ENCODE measurements at places on chromosomes 5 and 9.

DNA sequence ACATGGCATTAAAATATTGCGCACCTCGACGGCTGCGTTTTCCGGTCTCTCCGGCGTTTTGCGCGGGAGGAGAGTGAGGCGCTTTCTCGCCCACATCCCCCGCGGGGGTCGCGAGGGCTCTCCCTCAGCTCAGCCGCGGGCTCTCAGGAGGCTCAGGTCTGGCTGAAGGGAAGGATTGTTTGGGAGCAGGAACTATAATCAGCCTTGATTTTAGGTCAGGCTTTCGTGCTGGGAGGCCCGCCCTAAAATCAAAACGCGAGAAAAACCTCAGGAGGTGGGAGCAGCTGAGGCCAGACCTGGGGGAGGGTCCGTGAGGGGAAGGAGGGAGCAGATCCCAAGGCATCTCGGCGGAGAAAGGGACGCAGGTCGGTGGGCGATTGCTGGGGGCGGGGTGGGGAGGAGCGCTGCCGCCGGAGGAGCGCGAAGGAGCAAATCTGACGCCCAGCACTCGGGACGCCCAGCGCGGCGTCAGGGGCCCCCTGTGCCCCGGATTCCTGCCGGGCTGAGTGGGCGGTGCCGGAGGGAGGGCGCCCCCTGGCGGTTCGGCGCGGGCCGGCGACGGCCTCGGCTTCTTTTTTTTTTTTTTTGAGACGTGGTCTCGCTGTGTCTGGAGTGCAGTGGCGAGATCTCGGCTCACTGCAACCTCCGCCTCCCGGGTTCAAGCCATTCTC lies 18.7 kb upstream of the RNF130 start:
- DNase-seq, result peak; percentile 64

DNA sequence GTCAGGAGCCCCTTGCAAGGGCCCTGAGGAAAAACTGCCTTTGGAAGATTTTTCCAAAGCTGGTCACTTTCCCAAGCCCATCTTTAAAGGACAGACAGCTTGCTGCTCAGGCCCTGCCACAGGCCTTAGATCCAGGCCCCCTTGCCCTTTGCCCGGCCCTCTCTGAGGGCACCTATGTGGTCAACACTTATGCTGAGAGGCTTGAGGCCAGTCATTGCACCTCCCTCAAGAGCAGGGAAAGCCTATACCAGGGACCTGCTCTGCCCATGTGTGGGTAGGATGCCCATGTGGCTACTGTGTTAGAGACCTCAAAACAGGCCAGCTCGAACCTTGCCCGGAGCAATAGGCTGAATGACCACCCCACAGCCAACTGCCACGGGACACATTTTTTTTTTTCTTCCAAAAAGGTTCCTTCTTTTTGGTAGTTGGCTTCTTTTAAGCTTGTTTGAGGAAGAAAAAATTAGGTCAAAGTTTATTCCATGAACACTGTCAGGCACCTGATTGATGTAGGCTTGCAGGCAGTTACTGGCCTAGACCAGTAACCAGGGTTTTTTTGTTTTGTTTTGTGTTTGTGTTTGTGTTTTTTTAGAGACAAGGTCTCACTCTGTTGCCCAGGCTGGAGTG lies 3.8 kb downstream of the TCF7 start:
- no peak for DNase-seq

GRCh38 chr5:100780376-100780870 lies 122.7 kb downstream of the ST8SIA4 start:
- no peak for DNase-seq

GRCh38 chr5:9545136-9545991 lies 511 bp downstream of the SEMA5A start:
- no peak for DNase-seq

- no peak for DNase-seq
Observed at GRCh38 chr5:173554989-173555705, 61.3 kb downstream of the BOD1 start.

GRCh38 chr5:173327084-173327947 lies 898 bp downstream of the STC2 start:
- DNase-seq, result no peak

- DNase-seq, result no peak
Observed at GRCh38 chr9:131233556-131233955, 42.8 kb downstream of the FAM78A start.

DNA sequence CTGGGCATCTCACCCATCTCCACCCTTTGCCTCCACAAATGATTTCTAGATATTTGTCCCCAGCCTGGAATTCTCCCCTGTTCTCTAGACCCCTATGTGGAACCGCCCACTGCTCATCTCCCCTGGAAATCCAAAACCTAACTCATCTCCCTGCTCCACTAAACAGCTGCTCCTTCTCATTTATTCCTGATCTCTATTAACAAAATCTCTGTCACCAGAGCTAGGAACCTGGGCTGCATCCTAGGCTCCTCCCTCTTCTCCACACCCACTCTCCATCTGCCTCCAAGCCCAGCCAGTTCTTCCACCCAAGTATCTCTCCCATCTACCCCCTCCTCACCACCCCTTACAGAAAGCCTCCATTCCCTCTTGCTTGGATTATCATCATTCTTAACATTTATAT lies 24.0 kb upstream of the SYNPO start:
- DNase-seq, result no peak

DNA sequence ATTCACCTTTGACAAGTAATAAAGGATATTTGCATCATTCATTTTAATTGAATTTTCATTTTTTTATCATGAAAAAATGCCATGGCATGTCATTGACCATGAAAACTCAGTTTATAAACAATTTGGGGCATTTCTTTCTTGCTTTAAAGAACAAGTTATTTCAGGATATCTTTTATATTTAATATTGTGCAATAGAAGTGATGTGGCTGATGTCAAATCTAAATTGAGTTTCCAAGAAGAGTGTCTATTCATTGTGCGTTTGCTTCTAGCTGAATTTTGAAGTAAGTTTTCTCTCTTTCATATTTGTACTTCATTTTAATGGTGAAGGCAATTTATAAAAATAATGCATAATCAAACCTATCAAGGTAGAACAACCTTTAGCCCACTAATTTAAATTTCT lies 30.5 kb downstream of the MACIR start:
- no peak for DNase-seq

GRCh38 chr9:96138616-96139015 lies 163.4 kb downstream of the HSD17B3 start:
- DNase-seq, result no peak

GRCh38 chr5:80695666-80696065 lies 40.9 kb upstream of the DHFR start:
- no peak for DNase-seq

DNA sequence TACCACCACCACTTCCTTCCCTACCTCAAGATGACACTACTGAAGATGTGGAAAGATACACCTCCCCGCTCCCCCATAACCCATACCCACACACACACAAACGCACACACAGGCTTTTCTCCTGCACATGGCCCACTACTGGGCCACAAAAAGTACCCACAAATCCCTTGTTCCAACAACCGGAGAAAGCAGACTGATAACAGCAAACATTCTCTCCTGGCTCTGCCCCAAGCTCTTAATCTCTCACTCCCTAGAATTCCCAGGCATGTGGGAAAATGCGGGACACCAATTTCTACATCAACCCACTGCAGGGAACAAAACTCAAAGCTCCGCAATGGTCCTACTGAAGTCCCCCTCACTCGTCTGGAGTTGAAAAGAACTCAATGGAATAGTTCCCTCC lies 611.0 kb upstream of the KLF4 start:
- no peak for DNase-seq

- DNase-seq, result no peak
Observed at GRCh38 chr5:100518377-100518776, 16.8 kb upstream of the FAM174A start.

DNA sequence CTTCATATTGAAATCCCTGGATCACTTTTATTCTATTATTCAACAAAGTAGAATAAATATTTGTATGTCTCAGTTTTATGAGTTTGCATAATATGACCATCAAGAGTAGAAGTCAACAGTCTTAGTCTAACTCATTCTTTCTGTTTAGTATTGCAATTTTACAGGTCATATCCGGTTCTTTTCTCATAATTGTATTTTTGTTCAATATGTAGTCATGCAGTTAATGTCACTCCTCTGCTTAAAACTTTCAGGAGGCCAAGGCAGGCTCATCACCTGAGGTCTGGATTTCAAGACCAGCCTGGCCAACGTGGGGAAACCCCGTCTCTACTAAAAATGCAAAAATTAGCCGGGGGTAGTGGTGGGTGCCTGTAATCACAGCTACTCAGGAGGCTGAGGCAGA lies 148.4 kb upstream of the TRPM3 start:
- no peak for DNase-seq

DNA sequence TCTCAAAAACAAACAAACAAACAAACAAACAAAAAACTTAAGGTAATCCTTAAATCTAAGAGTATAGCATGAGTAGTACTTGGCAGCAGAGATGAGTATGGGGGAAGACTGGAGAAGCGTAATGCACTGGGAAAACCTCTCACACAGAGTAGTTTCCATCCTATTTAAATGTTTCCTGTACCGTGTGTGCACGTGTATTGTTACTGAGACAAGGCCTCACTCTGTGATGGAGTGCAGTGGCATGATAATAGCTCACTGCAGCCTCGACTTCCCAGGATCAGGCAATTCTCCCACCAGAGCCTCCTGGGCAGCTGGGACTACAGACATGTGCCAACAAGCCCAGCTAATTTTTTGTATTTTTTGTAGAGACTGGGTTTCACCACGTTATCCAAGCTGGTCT lies 2.9 kb downstream of the UIMC1 start:
- DNase-seq, result no peak

DNA sequence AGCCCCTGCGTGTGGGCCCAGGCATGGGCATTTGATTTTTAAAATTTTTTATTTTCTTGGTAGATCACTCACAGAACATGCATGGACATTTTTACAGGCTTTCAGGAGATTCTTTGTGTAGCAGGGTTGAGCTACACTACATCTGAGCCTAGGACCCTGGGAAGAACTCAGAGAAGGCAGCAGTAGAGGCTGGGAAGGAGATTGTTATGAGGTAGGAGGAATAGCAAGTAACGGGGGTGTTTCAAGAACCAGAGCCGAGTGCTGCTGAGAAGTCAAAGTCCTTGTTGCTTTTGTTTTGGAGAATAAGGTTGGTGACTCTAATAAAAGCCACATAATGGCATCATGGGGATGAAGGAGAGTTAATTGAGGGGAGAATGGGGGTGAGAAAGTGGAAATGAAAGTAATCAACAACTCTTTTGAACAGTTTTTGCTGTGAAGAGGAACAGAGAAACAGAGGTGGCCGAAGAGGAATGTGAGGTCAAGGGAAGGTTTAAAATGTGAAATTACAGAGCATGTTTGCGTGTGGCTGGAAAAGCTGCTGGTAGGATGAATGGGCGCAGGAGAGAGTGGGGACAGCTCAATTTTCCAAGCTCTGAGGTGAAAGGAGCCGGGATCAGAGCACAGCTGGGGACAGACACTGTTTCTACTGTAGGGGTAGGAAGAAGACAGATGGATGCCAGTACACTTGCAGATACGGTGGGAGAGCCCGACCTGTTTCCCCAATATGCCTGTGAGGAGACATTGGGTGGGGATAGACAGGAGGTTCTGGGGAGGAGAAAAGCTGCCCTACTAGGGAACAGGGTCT lies 4.7 kb upstream of the PDLIM7 start:
- DNase-seq, result no peak

GRCh38 chr9:715300-715699 lies 126.2 kb upstream of the DMRT1 start:
- DNase-seq, result no peak

DNA sequence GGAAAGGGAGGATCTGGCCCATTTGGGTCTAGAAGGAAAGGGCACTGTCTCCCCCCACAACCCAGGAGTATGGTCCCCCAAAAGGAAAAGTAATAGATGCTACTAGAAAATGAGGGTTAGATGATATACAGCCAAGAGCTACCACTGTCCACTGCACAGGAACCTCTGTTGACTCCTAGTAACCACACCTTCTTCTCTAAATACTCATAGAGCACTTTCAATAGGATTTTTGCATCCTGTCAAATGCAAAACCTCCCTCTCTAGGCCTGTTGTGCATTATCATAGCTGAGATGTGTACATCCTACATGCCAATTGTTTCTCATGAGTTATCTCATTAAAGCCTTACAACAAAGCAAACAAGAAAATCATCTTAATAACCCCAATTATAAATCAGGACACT lies 66.8 kb downstream of the THBS4 start:
- no peak for DNase-seq

DNA sequence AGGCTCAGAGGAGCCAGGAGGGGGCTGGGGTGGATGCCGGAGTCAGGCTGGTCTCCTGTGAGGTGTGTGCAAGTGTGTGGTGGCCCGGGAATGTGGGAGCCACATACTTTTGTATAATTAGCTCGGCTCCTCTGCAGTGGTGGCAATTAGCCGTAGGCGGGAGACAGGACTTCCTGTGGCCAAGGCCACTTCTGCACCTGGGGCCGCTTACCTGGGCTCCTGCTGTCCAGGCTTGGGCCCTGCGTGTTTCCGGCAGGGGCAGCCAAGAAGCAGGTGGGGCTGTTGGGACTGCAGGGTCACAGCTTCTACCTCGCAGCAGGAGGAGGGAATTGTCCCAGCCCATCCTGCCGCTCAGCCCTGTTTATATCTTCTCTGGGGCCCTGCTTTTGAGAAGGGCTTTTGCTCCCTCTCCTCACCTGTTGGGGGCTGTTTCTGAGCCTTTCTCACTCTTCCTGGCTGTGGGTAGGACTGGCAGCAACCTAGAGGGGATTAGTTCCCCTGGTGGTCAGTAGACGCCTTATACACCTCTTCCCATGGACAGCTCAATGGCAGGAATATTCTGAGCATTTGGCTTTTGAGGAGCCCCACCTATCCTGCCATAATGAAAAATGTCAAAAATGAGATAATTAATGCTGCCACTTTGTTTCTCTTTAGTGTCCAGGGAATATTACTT lies 145.4 kb upstream of the PITX1 start:
- DNase-seq, result no peak

GRCh38 chr9:97487861-97488260 lies 13.6 kb upstream of the TMOD1 start:
- DNase-seq, result no peak

GRCh38 chr9:38347271-38347671 lies 45.2 kb upstream of the ALDH1B1 start:
- no peak for DNase-seq

GRCh38 chr5:114412510-114413171 lies 50.8 kb downstream of the KCNN2 start:
- DNase-seq, result peak; percentile 87

GRCh38 chr9:93265972-93266371 lies 82.0 kb downstream of the WNK2 start:
- DNase-seq, result no peak

GRCh38 chr5:167071981-167072610 lies 1219.3 kb upstream of the WWC1 start:
- no peak for DNase-seq

DNA sequence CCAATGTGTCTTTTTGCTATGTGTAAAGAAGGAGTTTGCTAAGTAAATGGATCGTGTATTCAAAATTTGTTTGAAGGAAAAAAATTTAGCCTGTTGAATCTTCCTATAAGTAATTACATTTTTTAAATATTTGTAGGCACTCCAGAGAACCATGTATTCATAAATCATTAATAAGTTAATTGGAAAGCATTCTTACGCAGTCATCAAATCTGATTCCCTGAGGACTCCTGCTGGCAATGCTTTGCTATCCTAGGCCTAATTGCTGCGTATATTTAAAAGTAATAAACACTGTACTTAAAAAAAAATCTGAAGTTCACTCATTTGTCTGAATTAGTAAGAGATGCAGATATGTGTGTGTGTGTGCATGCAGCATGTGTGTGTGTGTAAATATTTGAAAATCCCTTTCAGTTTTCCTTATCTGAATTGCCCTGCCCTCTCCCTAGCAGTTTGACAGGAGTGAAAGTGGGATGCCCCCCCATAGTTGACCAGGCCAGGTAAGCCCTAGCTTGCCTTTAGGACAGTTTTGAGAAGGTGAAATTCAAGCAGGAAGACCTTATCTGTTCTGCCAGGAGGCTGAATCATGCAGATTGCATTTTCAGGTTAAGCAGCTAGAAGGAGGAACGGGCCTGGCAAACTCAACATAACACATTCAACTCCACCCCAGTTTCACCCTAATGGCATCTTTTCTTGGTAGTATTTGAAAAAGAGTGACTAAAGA lies 81.2 kb upstream of the DNAH5 start:
- no peak for DNase-seq
